Occipital lobe (tissue), 3 donors: ENCODE measurements at places on chromosomes 3 and 15. TPM values are rescaled to one million over a fixed set of nuclear protein-coding genes. Genes with fewer than 3 reads are reported as not detected.
A peak's percentile ranks its signal among the peaks of the same experiment; 100 is the strongest.

DNA sequence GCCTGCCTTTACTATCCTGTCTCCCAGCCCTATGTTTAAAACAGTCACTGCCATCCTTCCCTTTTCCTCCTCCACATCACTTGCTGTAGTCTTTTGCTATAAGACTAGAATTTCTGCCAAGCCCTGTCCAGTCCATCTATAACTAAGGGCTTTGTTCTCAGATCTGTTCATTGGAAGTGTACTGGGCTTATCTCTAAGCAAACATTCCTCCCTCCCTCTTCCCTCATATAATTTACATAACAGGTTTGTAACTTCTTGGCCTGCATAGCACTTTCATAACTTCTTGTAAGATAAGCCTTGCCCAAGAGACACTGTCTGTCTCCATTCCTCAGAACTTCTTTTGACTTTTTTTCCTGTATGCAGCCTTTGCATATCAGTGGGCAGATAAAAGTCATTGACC is 16.7 kb downstream of the TPRG1 start:
- DNase-seq: no peak

DNA sequence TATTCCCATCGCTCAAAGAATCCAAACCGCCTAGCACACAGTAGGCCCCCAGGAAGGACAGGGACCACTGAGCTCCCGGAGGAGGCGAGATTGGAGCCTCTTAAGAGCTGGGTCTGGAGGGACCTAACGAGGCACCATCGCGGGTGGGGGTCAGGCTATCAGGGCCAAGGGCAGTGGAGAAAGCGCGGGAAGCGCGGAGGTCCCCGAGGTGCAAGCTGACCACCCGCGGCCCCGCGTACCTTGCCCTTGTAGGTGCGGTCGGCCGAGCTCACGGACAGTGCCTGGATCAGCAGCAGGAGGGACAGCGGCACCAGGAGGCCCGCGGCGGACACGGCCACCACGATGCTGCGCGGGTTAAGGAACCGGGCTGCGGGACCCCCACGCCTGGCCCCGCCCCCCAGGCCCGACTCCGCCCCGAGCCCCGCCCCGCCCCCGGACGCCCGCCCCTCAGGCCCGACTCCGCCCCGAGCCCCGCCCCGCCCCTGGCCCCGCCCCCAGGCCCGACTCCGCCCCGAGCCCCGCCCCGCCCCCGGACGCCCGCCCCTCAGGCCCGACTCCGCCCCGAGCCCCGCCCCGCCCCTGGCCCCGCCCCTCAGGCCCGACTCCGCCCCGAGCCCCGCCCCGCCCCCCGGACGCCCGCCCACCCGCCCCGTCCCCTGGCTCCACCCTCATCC is 3.9 kb downstream of the ZDHHC19 start:
- DNase-seq: no peak

GRCh38 chr15:58522391-58522790 is 90.6 kb downstream of the LIPC start:
- peak; percentile 62 for DNase-seq

- DNase-seq: no peak
These were observed 769.8 kb upstream of the NECTIN3 start for GRCh38 chr3:110301781-110302180.

DNA sequence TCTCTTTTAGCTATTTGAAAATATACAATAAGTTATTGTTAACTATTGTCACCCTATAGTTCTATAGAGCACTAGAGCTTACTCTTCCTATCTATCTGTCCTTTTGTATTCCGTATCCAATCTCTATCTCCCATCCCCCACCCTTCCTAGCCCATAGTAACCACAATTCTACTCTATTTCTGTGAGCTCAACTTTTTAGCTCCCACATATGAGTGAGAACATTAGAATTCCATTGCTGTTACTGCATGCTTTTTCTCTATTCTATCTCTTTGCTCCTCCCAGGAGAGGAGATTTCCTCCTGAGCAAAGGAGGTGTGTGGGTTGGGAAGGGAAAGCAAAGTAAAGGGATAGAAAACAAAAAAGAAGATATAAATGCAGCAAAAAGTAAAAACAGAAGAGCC is 105.6 kb upstream of the SLC4A7 start:
- DNase-seq: no peak

DNA sequence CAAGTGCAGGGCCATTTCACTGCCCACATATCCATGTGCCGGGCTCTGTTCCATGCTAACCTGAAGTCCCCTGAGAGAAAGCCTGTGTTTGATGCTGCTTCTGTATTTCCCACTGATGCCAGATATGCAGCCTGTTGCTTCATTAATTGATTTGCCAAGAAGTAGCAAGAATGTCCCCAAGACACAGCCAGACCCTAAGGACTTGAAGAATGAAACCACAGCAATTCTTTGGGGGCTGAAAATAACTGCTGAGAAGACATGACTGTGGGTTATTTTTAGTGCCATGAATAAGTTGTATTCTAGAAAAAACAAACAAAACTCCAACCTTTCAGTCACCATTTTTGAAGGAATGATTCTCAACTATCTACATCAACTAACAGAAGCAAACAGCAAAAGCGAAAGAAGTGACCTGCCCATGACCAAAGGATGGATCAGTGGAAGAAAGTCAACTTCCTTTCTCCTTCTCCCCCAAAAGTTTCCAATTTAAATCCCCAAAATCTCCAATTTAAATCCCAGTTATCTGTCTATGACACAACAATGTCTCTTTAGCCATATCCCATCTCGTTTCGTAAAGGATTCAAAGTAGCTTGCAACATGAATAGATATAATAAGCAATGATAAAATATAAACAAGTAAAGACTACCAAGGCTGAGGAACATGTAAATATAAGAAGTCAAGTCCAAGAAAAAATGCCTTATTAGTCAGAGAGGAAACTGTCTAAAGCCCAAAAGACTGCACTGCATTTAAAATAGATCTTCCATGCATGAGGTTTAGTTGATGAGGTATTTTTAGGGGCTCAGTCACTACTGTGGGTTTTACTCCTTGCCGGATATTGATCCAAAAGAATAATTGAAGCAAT is 226.8 kb downstream of the DTWD1 start:
- no peak for DNase-seq

The PRC1 gene
- total RNA-seq: 15.8 TPM
